Fibroblast of skin of abdomen (primary cell): ENCODE measurements at places on chromosomes 16 and 17.

DNA sequence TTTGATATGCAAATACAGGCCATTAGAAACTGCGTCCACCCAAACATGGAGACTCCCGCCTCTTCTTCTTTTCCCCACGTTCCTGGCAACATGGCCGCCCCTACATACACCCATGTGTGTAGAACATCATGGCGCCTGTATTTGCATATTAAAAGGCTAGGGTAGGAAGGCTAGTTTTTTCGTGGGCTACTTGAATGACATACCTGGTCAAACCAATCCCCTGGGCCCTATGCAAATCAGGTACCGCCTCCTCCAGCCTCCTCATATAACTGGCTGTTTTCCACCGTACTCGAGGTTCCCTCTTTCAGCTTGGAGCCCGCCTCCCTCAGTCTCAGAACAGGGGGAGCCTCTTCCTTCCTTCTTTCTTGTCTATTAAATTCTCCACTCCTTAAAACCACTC lies 840 bp upstream of the CD300LB start:
- no peak for DNase-seq

DNA sequence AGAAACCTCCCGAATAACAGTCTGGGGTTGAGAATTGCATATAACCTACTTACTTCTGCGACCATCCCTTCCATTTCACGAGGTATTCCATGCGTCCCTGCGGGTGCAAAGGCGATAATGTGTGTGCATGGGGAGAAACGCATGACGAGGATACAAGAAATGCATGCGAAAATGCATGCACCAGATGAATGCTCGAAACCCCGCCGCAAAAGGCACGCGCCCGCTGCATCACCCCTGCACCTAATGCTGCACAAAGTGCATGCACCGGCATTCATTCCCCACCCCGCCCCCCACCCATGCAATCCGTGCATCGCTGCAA lies 474 bp downstream of the CBX8 start:
- no peak for DNase-seq

GRCh38 chr16:72649254-72649944 lies 398.5 kb downstream of the ZFHX3 start:
- DNase-seq, result no peak

GRCh38 chr16:3727806-3728381 lies 10.6 kb upstream of the TRAP1 start:
- DNase-seq, result no peak

DNA sequence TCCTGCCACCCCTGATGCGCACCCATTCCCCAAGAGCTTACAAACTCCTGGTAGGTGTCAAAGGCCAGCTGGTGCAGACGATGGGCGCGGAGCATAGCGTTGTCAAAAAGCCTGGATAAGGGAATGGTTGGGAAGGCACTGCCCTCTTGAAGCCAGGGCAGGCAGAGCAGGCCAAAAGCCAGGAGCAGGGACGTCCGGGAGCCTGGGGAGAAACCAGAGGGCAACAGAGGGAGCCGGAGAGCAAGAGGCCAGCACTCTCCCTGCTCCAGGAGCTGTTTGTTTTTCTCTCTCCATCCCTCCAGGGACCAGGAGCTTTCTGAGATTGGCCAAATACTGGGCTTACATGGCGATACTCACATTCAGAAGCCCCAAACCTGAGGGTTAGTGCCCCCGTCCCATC lies 334 bp downstream of the GH1 start:
- no peak for DNase-seq

DNA sequence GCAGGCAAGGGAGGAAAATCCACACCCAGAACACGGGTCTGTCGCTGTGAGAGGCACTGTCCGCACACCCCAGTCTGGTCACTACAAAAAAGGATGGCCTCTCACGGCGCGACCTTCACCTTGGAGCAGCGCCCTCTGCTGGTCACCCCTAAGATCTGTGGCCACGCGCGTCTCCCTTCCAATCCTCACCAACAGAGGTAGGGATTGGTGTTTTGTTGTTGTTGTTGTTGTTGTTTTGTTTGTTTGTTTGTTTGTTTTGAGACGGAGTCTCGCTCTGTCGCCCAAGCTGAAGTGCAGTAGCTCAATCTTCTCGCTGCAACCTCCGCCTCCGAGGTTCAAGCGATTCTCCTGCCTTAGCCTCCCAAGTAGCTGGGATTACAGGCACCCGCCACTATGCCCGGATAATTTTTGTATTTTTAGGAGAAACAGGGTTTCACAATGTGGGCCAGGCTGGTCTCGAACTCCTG lies 15.0 kb upstream of the C17orf58 start:
- no peak for DNase-seq

- no peak for DNase-seq
Observed at GRCh38 chr17:77959126-77959925, 823 bp downstream of the TNRC6C start.

- no peak for DNase-seq
Observed at GRCh38 chr16:88078111-88078775, 127.0 kb downstream of the BANP start.

GRCh38 chr17:17736205-17737183 lies 55.2 kb downstream of the RAI1 start:
- DNase-seq, result peak; percentile 64

DNA sequence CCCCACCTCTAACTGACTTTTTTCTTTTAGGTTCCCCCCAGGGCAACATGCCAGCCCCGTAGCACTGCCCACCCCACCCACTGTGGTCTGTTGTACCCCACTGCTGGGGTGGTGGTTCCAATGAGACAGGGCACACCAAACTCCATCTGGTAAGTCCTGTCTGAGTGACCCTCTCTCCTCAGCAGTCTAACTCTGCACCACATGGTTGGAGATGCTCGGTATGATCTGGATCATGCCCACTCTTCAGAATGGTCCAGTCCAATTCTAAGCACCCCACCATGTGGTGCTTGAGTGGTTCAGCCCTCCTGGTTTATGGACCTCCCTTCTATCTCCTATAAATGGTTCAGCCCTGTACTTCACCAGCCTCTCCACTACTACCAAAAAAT lies 5.9 kb downstream of the KDM6B start:
- DNase-seq, result peak; percentile 66

GRCh38 chr17:35052780-35053179 lies 10.7 kb downstream of the RFFL start:
- DNase-seq, result peak; percentile 4

DNA sequence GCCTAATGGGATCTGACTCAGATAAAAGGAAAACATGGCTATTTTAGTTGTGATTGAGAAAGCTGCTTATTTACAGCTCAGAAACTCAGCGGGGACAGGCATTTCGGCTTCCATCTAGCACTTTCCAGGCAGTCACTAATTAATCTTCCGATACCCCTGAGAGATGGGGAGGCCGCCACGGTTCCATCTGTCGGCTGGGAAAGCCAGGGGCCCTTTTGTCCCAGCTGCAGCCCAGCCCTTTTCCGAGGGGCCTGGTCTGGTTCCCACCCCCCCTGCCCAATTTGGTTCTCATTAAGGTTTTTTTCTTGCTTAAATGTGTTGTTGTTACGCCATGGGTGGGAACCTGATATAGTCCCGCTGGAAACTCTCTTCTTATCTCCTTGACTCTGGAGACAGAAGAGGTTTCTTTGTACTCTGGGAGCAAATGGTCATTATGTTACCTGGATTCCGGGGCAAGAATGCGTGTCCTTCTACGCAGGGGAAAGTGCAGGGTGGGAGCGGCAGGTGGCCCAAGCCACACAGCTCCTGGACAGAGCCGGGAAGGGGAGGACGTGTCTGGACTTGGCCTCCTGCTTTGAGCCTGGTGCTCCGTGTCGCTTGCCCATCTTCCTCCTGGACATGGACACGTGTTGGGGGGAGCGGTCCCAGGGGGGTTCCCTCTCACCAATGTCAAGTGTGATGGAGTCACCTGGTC lies 50.9 kb upstream of the GSE1 start:
- no peak for DNase-seq

DNA sequence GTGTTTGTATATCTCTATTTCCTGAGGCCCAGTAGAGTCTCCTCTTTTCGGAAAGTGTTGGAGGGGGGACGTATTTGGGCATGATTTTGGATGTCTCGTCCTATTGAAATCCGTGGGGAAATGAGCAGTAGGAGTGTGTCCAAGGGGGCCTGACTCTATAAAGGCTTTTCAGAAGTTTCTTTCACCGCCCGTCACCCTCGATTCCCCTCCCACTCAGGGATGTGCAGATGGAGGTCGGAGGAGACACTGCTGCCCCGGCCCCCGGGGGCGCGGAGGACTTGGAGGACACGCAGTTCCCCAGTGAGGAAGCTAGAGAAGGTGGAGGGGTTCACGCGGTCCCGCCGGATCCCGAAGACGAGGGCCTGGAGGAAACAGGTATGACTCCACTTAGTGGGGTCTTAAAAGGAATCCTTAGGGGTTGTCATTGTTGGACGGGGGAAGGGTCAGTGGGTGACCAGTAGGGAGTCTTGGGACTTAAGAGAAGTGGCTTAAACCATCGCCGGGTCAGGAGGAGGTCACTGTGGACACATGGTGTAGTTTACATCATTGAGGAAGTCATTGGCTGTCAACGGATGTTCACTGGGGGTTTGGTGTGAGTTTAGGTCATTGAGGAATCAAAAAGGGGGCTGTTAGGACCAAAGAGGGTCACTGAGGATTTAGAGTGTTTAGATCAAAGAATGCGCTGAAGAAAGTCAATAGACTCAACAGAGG lies 424 bp downstream of the MON1B start:
- no peak for DNase-seq
